ENCODE measurements at places on chromosomes 16 and 17. TPM values are rescaled to one million over a fixed set of nuclear protein-coding genes. Genes with fewer than 3 reads are reported as not detected.

AURKB gene
- 1.1 TPM for total RNA-seq

ATP2A1 gene
- total RNA-seq, result 0.84 TPM

TMEM204 gene
- 0.58 TPM for total RNA-seq

GRCh38 chr16:57263541-57264351 lies 18.7 kb downstream of the ARL2BP start:
- peaks cover 15% of the 10 kb centered on the region for H3K4me1 ChIP-seq
- H3K27ac ChIP-seq, result no peak overlapping the region
- H3K36me3 ChIP-seq, result no peaks in the 10 kb centered on the region
- H3K4me3 ChIP-seq, result no peak overlapping the region

- H3K27me3 ChIP-seq, result no peaks in the 10 kb centered on the region
- no peak for DNase-seq
- peak overlapping the region; percentile 51 for H3K4me3 ChIP-seq
- peaks cover 40% of the 10 kb centered on the region for H3K4me1 ChIP-seq
- peaks cover 38% of the 10 kb centered on the region for H3K36me3 ChIP-seq
These were observed 833 bp downstream of the TERF2 start for GRCh38 chr16:69384974-69385373.

- H3K36me3 ChIP-seq, result peaks cover 3% of the 10 kb centered on the region
- DNase-seq, result no peak
- peak overlapping the region; percentile 84 for H3K4me3 ChIP-seq
- peaks cover 59% of the 10 kb centered on the region for H3K4me1 ChIP-seq
These were observed 714 bp downstream of the ACSF3 start for GRCh38 chr16:89094252-89094879.

GRCh38 chr17:51044976-51045375 lies 75.7 kb downstream of the SPAG9 start:
- H3K4me3 ChIP-seq, result no peak overlapping the region
- no peaks in the 10 kb centered on the region for H3K27me3 ChIP-seq
- DNase-seq, result no peak
- H3K36me3 ChIP-seq, result peaks cover 5% of the 10 kb centered on the region
- H3K27ac ChIP-seq, result no peak overlapping the region

DNA sequence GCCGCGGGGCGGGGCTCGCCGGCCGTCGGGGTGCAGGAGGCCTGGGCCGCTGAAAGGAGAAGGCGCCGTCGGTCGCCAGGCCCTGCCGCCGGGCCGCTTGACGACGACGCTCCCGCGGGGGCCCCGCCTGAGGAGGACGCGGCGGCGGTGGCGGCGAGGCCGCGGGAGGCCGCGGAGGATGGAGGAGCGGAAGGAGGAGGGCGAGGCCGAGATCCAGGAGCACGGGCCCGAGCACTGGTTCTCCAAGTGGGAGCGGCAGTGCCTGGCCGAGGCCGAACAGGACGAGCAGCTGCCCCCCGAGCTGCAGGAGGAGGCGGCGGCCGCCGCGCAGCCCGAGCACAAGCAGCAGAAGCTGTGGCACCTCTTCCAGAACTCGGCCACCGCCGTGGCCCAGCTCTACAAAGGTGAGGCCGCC lies 430 bp downstream of the HAPSTR1 start:
- peak overlapping the region; percentile 90 for H3K27ac ChIP-seq
- H3K4me3 ChIP-seq, result peak overlapping the region; percentile 47
- H3K36me3 ChIP-seq, result peaks cover 7% of the 10 kb centered on the region
- peaks cover 34% of the 10 kb centered on the region for H3K4me1 ChIP-seq

GRCh38 chr16:11211977-11212797 lies 43.8 kb downstream of the SOCS1 start:
- no peaks in the 10 kb centered on the region for H3K27me3 ChIP-seq
- H3K4me3 ChIP-seq, result no peak overlapping the region

DNA sequence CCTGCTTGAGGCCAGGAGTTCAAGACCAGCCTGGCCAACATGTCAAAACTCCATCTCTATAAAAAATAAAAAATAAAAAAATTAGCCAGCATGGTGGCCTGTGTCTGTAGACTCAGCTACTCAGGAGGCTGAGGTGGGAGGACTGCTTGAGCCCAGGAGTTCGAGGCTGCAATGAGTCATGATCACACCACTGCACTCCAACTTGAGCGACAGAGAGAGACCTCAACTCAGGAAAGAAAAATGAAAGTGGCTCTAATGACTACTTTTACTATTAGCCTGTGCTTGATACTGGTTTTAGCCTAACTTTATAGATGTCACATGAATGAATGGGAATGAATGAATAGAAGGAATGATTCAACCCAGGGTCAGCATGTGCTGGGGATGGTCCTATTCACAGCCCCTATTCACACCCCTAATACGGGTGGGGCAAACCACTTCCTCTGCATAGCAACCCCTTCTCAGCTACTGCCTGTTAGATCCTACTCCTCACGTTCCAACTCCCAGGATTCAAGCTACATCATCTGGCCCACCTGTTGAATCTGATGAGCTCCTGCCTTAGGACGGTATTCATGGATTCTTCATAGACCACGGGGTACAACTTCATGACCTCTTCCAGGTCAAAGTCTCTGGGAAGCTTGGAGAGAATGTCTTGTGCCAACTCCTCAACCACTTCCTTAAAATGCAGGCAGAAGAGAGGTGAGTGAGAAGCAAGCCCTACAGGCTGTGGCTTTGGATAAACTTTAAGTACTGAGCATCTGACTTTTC lies 40.5 kb downstream of the LYRM1 start:
- H3K27me3 ChIP-seq, result no peaks in the 10 kb centered on the region
- H3K4me3 ChIP-seq, result no peak overlapping the region
- H3K36me3 ChIP-seq, result no peaks in the 10 kb centered on the region
- H3K27ac ChIP-seq, result no peak overlapping the region
- H3K4me1 ChIP-seq, result no peaks in the 10 kb centered on the region

DNA sequence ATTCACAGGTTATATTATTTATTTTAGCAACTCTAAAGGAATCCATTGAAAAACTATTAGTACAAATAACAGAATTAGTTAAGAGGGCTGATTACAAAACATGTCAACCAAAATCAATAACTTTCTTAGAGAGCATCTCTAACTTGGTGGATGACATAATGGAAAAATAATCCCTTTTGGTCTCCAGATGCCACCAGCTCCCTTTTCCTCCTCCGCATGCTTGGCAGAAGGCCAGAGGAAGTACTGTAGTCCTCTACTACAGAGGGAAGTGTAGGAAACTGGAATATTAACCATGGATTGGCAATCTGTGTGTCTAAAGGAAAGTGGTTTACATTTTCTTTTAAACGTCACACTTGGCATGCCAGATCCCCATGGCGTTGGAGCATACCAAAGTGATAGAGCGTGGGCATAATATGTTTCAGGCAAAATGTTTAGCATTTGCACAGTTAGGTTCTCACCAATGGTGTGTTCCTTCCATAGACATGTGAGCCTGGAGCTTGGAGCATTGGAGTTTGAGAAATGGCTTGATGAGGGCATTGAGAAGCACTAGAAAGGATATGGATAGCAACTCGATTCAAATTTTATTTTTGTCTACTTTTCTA lies 106.3 kb downstream of the PRKCB start:
- peaks cover 68% of the 10 kb centered on the region for H3K4me1 ChIP-seq
- H3K27ac ChIP-seq, result peak overlapping the region; percentile 73
- H3K27me3 ChIP-seq, result no peaks in the 10 kb centered on the region
- peaks cover 23% of the 10 kb centered on the region for H3K36me3 ChIP-seq
- no peak overlapping the region for H3K4me3 ChIP-seq
- no peak for DNase-seq

DNA sequence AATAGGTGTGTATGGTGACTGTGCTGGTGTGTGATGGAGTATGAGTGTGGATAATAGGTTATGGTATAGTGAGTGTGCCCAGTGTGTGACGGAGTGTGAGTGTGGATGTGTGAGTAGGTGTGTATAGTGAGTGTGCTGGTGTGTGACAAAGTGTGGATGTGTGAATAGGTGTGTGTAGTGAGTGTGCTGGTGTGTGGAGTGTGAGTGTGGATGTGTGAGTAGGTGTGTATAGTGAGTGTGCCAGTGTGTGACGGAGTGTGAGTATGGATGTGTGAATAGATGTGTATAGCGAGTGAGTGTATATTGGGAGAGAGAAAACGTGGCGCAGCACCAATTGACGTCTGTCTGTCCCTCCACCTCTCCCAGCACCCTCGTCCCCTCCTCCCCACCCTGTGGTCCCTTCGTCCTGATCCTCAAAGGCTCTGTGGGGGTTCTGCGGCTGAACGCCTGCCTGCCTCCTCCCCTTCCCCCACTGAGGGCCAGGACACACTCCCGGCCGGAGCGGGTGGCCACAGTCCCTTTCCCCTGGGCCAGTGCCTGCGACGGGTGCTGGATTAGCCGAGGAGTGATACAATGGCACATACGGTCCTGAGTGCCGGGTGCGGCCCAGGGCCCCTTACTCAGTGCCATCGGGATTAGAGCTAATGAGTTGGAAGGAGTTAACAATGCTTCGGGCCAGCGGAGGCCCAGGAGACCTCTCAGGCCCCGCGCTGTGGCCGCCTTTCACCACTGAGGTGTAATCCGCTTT lies 160.0 kb downstream of the MRM1 start:
- no peak overlapping the region for H3K27ac ChIP-seq
- H3K27me3 ChIP-seq, result no peaks in the 10 kb centered on the region
- DNase-seq, result no peak
- H3K4me3 ChIP-seq, result no peak overlapping the region

- H3K4me3 ChIP-seq, result peak overlapping the region; percentile 73
- peak; percentile 34 for DNase-seq
- H3K27me3 ChIP-seq, result no peaks in the 10 kb centered on the region
- H3K4me1 ChIP-seq, result peaks cover 32% of the 10 kb centered on the region
These were observed 594 bp upstream of the CARHSP1 start for GRCh38 chr16:8869212-8869987.
